GM04504 (cell line): ENCODE measurements at places on chromosomes 11 and 22.

DNA sequence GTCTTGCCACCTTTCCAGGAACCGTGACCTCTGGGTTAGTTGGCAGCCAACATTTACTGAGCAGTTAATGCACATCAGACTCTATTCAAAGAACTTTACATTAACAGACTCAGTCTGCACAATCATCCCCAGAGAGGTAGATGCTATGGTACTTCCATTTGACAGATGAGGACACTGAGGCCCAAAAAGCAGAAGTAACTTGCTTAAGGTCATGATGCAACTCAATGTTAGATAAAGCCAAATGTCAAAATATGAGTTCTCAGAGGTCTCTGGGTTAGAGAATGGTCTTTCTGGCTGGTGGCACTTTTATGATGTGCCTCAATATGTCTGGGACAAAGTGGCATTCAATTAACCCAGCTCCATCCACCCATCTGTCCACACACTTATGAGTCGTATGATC lies 450.0 kb downstream of the MIAT start:
- no peak for DNase-seq

GRCh38 chr11:59218893-59219292 lies 6.2 kb upstream of the MPEG1 start:
- DNase-seq, result no peak

- DNase-seq, result no peak
Measured at GRCh38 chr11:96620464-96621044, 230.7 kb downstream of the JRKL start.

DNA sequence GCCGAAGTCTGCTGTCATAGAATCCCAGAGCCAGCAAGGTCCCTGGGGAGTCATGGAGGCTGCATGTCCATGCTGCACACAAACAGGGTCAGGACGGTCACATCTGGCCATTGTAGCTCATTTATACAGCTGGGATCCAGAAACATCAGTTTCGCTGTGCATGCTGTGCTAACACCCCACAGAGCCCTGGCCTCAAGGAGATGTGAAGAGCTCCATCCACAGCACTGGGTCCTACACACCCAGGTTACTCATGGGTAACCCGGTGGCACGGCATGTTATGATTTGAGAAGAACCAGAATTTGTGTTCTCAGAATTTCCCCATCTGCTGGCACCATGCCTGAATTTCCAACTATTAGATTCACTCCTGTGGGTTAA lies 146.3 kb upstream of the ARHGAP20 start:
- DNase-seq, result no peak

- no peak for DNase-seq
Measured at GRCh38 chr11:73237471-73238290, 19.6 kb downstream of the P2RY2 start.

GRCh38 chr11:8315463-8315862 lies 51.8 kb upstream of the LMO1 start:
- DNase-seq, result no peak

GRCh38 chr22:44521326-44522074 lies 23.5 kb upstream of the RTL6 start:
- no peak for DNase-seq

DNA sequence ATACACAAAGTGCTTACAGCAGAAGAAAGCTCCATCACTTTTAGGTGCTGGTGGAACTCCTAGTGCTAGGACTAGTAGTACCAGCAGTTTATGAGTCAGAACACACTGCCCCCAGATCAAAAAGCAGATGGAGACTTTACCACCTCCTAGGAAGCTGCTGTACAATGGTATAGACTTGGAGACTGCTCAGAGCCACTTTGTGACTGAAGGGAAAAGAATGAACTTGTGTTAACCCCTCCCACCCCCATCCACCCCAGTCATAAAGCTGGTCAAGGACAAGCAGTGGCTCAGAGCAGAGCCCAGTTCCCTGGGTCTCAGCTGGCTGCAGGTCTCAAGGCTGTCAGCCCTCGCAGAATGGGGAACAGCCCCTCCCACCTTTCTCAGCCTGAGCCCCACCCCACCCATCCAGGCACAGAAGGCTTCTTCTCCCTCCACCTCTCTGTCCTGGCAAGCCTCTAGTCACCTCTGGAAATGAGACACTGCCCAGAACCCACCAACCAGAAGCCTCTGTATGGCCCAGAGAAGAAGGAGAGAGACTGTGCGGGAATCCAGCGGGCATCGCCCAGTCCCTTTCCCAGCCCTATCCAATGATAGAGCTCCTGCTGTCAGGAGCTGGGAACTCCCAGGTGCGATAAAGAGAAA lies 23.8 kb downstream of the PACSIN2 start:
- DNase-seq, result peak; percentile 71

DNA sequence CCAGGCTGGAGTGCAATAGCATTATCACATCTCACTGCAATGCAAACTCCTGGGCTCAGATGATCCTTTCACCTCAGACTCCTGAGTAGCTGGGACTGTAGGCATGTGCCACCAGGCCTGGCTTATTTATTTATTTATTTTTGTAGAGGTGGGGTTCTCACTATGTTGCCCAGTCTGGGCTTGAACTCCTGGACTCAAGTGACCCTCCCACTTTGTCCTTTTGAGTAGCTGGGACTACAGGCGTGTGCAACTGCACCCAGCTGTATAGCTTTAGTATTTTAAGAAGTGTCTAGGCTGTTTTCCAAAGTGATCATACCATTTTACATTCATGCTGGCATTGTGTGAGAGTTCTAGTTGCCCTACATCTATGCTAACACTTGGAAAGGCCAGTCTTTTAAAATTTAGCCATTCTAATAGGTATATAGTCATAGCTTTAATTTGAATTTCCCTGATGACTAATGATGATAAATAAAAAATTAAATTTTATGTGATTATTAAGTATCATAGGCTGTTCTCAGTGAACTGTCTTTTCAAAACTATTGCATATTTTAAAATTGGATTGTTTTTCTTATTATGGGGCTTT lies 96.9 kb downstream of the TMEM135 start:
- DNase-seq, result no peak

GRCh38 chr11:68372114-68372513 lies 59.7 kb downstream of the LRP5 start:
- no peak for DNase-seq

DNA sequence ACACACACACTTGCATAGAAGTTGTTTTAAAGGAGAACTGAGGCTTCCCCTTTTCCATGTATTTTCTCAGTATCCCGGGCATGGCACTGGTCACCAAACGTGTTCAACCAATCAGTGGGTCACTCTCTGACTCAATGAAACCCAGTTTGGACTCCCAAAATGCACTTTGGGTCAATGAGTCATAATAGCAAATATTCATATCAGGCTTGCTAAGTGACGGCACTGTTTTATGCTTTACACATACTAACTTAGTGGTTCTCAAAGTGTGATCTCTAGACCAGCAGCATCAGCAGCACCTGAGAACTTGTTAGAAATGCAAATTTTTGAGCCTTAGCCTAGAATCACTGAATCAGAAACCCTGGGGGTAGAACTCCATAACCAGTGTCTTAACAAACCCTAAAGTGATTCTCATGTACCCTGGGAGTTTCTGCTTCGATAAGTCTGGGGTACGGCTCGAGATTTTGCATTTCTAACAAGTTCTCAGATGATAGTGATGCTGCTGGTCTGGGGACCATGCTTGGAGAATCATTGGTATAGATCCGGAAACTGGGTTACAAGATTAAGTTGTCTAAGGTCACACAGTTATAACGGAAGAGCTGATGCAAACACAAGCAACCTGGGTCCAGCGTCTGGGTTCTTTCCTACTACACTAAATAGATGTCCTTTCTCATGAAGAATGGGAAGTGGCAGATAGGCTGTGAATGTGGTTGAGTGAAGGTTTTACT lies 35.6 kb downstream of the ETS1 start:
- DNase-seq, result no peak

DNA sequence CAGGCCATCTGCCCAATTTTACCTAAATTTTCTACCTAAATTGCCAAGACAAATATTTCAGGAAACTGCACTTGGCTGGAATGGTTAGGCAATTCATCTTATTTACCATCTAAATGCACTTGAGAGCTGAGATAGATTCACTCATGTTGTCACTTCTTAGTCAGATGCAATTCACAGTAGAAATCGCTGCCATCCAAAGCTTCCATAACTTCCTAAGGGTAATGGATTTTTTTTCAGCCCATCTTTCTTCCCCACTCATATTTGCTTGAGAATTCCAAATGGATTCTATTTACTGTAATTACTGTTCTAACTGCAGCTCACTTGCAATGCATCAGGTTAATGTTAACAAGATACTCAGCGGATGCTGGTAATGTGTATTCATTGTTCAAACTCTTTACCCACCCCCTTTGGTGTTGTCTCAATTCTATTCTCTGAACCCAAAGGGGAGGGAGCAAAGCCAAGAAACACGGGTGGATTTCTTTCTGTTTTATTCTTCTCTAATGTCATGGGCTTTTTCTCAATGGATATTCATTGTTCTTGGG lies 96.0 kb downstream of the TENM4 start:
- DNase-seq, result no peak

DNA sequence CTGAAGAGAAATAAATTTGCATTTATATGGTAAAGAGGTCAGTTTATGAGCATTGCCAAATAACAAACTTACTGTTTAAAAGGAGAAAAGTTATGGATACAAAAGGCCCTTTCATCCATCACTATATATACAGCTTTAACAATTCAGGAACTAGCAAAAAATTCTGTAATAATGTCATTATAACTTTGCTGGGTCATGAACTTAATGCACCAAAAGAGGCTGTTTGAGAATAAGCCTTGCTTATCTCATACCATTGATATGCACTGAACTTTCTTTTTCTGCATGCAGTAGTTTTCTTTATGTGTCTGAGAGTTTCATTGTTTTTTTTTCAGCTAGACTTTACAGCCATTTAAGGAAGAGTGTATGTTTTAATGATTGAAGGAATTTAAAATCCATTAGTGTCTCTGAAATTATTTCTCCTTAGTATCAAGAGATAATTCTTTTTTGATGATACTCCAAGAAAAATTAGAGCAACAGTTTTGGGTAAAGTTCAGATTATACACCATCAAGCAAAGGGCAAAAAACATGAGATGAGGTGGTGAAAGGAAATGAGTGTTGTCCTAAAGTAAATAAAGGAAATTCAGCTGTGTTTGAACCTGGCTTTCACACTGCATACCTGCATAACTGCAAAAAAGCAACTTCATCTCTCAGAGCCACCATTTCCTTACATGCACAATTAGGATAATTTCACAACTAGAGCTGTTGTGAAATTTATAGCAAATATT lies 188.2 kb upstream of the ANO3 start:
- no peak for DNase-seq

- DNase-seq, result no peak
Measured at GRCh38 chr11:6390718-6391469, 620 bp downstream of the SMPD1 start.

DNA sequence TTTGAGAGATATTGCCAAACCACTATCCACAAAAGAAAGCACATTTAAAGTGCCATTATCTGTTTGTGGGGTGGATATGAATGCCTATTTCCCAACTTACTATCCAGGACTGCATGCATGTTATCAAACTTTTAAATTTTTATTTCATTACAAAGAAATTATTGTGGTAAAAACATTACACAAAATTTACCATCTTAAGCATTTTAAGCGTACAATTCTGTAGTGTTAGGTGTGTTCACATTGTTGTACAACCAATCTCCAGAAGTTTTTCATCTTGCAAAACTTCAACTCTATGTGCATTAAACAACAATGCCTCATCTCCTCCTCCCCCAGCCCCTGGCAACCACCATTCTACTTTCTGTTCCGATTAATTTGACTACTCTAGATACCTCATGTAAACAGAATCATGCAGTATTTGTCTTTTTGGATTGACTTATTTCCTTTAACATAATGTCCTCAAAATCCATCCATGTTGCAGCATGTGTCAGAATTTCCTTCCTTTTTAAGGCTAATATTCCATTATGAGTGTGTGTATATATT lies 17.6 kb upstream of the CD44 start:
- DNase-seq, result no peak

- no peak for DNase-seq
Measured at GRCh38 chr11:75530577-75530976, 4.8 kb upstream of the GDPD5 start.

DNA sequence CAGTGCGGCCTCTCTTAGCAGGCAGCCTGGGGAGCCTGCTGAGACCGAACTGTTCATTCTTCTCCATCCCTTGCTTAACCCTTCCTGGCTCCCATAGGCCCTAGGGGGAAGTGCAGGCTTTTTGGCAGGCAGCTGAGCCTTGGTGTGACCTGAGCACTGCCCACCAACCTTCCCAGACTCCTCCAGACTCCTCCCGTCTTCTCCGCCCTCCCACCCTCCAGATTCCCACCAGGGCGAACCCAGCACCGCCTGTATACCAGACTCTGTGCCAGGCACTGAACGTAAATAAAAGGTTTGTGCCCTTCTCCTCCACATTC lies 7.9 kb downstream of the RELT start:
- DNase-seq, result no peak

DNA sequence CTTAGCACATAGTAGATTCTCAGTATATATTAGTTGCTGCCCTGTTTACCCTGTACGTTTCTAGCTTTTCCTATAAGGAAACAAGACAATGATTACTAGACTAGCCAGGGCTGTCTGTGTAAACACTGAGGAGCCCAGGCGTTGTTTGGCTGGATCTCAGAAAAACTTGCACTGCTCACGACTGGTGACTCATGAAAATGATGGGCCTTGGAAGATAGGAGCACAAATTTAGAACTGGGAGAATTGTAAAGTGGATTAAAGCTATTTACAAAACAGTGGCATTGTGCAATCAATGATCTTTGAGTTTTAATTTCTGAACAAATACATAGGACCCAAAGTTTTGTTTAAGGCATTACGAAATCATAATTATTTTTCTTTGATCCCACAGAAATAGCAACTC lies 276.9 kb downstream of the FAM76B start:
- peak; percentile 92 for DNase-seq

GRCh38 chr22:45087802-45088201 lies 75.9 kb upstream of the NUP50 start:
- no peak for DNase-seq

- DNase-seq, result no peak
Measured at GRCh38 chr11:126281666-126282175, 1.2 kb upstream of the TIRAP start.

DNA sequence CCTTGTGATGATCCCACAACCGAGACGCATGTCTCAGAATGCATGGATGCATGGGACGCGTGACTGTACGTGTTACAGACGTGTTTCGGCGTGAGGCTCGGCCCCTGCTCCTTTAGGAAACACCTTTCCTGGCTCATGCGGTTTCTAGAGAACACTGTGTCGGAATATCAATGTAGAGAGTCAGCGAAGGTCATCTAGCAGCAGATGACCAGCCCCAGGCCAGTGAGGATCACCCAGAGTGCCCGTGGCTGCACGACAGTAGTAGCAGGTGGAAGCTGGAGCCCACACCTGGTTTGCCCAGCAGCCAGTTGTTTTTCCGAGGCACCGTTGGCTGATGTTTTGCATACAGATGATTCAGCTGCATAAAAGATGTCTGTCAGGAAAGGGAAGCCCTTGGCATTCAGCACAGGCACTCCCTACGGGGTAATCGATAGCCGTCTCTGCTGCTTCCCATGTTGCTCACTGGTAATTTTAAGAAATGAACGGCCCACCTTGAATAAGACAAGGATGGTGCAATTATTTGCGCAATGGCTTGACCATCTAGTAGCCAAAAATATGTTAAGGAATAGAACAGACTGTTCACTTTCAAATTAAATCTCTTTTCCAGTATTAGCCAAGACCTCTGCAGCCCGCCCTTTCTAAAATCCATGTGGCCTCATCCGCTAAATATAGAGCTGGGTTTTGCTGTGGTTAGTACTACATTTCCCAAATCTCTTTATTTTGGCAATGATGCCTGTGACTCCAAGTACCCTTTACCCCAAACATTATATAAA lies 1.1 kb upstream of the CLTCL1 start:
- no peak for DNase-seq

GRCh38 chr11:43217849-43218248 lies 93.9 kb upstream of the API5 start:
- no peak for DNase-seq

- DNase-seq, result no peak
Measured at GRCh38 chr11:1831338-1832210, 3.2 kb upstream of the SYT8 start.

GRCh38 chr11:97332271-97332670 lies 942.5 kb downstream of the JRKL start:
- no peak for DNase-seq
